Stimulated activated CD4-positive, alpha-beta T cell treated with anti-CD3 and anti-CD28 coated beads, Interleukin-1b, Interleukin-23, amount 100 ng/mL, for 4 hours (primary cell): ENCODE measurements at places on chromosomes 3 and 15.

DNA sequence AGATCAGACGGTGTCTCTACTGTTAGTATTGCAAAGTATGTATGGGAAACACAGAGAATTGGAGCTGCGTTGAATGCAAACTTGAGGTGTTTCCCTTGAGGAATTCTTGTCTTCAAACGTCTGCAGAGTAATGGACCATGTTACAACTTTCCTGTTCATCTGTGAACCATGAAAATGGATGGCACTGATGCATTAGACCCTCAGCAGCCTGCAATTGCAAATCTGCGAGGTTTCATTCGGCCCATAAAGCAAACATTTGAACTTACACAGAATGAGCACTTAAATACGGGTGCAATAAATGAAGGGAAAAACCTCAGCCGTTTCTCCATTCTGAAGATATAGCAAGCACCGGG, 49.7 kb downstream of the LRRN1 start:
- DNase-seq: no peak

- DNase-seq: no peak
Measured at GRCh38 chr15:56249092-56249491, 5.4 kb upstream of the RFX7 start.

- no peak for DNase-seq
Measured at GRCh38 chr3:157551961-157552360, 48.7 kb upstream of the VEPH1 start.

DNA sequence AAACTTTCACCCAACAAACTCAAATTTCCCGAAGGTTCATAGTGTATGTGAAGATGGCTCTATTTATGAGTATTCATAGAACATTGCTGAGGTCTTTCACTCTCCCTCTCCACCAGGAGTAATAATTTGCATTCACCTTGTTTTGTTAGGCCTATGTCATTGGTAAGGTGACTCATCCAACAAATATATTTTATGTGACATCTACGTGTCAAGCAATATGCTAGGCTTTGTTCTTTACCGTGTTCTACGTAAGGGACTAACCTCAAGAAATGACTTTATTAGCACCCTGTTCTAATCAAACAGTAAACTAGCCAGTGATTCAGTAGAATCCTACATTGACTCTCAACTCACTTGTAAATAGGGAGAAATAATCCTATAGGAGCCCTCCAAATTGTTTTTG, 334.4 kb downstream of the FGF12 start:
- no peak for DNase-seq

DNA sequence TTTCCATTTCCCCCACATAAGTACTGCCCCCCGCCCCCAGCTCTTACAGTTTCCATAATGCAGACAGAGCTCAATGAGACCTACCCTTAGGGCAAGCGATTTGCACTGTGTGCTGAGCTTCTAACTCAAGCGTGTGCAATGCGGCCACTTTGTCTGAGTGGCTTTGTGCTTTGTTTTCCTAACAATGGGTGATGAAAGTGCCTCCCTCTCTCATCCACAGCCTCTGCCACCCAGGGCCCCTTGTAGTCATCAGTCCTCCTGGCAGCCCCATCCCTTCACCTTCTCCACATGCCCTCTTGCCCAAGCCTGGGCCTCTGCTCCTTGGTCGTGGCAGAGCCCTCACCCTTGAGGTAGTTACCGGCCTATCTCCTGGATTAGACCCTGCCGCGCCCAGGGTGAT, 17.2 kb downstream of the DAPK2 start:
- no peak for DNase-seq

DNA sequence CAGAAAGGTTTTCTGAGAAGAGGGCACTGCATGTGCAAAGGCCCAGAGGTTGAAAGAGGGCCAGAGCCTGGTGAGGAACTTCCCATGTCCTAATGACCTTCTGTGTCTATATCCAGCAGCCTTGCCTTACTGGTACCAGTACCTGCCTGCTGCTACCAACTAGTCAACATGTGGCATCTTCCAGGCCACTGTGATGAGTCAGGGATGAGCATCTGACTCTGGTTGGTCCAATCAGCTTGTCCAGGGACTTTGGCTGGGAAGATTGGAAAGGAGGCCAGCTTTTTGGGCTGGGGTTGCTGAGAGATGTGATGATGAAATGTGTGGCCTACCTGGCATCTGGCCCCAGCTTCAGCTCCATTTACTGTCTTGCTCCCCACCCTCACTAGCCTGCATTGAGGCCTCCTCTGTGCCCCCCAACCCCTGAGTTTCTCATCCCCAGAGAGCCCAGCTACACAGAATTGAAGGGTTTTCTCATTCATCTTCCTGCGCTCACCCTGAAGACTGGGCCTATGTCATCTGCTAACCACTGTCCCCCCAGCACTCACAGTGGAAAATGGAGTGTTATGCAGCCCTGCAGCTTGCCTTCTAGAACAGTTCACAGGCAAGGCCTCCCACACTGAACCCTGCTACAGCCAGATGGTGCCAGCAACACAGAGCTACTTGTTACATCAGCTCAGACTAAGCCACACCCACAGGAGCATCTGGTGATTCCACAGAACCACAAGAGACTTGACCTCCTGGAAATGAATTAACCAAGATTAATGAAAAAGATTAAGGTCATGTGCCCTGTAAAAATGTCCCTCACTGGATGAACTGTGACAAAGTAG, 1.3 kb upstream of the TWF2 start:
- DNase-seq: no peak

DNA sequence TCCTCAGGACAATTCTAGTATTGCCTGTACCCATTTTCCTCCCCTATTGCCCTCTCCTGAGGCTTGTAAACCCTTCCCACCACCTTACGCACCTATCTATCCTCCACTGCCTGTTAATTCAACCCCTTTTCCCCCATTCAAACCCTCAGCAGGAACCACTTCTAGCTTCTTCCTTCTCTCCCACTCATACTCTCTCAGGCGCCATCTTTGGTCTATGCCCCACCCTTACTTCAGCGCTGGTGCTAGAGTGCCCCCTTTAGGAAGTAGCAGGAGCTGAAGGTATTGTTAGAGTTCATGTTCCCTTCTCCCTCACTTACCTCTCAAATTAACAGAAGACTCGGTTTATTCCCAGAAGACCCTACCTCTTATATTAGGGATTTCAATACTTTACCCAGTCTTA, 121.8 kb upstream of the NLGN1 start:
- DNase-seq: no peak

- no peak for DNase-seq
Measured at GRCh38 chr15:70643106-70643782, 120.1 kb downstream of the UACA start.

DNA sequence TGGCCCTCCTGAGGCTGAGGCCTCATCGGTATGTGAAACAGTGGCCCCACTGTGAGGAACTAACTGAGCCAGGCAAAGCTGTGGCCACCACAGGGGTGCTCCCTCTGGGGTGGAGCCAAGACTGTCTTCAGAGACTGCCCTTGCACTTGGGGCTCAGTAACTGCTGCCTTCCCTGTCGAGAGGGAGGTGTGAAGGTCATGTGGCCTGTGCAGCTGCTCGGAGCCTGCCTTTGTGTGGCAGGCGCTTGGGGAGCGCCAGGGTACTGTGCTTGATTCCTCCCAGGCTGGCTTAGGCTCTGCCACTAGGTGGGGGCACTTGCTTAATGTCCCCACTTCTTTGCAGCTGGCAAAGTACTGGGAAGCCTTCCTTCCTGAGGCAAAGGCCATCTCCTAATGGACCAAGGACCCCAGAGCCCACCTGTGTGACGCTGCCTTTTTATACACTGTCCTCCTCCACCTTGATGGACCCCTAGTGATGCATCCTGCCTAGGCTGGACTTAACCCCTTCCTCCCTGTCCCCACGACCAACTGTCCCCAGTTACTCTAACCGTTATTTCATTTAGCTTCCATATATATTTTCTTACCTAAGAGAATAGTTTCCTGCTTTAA, 14.2 kb upstream of the SNX22 start:
- DNase-seq: no peak

DNA sequence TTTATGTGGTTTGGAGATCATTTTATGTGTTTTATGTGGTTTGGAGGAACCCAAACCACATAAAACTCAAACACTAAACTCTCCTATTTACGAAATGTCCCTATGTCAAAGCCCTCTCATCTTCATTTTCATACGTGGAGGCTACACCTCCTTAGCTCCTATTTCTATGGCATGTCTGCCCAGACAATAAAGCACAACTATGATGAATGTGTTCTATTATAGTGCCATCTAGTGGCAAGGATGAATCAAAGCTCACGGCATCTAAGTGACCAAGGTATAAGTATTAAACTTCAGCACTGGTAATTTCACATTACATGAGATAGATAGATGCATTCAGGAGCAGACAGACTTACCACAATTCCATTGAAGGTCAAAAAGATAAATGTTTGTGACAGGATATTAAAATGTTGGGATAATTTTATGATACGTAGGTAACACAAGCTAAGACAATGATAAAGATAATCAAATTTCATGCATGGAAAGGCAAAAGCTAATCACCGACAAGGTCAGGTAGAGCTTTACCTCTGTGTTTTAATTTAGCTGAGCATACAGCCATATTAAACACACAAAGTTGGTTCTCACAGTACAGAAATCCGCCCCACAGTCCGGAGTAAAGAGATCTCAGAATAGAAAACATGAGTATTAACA, 130.6 kb upstream of the FHIT start:
- DNase-seq: no peak

- no peak for DNase-seq
Measured at GRCh38 chr3:96677156-96677555, 137.2 kb upstream of the EPHA6 start.

GRCh38 chr15:56371495-56372147, 6.4 kb downstream of the TEX9 start:
- no peak for DNase-seq

DNA sequence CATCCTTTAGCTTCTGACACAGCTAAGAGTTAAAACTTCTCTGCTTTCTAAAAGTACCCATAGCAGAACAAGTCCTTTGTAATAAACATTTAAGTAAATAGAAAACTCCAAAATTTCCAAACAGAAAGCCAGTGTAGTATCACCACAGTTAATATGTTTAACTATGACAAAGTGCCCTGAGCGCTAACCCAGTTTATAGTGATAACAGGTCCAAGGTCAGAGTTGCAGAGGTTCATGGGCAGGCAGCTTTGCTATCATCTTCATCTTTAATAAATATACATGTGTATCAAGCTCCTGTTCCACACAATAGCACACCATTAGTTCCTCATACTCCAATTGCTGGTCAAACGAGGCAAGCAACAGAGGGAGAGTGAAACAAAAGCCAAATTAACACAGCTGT, 12.4 kb upstream of the TOP2B start:
- no peak for DNase-seq

GRCh38 chr3:31079689-31080088, 185.2 kb upstream of the GADL1 start:
- no peak for DNase-seq

DNA sequence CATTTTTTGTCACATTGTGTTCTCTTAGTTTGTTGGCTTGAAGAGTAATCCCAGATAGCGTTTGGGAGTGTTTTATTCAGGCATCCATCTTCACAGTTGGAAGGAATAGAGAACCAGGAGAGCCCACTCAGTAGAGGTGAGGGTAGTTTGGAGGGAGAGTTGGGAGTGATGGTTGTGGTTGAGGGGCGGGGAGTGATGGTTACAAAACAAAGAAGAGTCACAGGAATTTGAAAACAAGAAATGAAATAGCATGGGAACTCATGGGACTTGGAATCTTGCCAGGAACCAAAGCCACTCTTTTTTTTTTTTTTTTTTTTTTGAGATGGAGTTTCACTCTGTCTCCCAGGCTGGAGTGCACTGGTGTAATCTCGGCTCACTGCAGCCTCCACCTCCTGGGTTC, 36.3 kb downstream of the DUT start:
- DNase-seq: no peak

DNA sequence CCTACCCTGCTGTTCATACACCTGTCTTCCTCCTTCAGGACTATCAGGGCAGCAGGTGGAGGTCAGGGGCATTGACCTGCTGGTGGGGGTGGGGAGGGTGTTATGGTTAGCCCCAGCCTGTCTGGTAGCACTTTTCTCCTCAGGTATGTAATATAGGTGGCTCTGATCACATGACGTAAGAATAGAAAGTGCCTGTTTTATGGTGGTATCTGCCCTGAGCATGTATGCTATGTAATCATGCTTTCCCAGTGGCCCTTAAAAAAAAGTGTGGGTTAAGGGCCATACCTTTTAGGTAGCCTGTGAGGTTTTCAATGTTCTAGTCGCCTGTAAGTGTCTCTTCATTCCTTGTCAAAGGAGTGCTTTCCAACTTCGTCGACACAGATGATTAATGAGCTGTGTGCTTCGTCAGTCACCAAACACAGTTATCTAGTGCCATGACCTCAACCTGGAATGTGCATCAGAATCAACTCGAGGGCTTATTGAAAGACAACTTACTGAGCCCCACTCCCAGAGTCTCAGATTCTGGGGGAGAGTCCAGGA, 86.3 kb downstream of the KLHL25 start:
- DNase-seq: no peak

GRCh38 chr15:96421178-96421601, 90.7 kb downstream of the NR2F2 start:
- no peak for DNase-seq

GRCh38 chr3:183252973-183253527, at the start of gene B3GNT5:
TSS of gene B3GNT5 (plus strand) at chr3:183253253. CDS start at chr3:183269799, 16,546 bp downstream.
- peak; percentile 41 for DNase-seq

GRCh38 chr3:39317571-39318169, 11.8 kb upstream of the CCR8 start:
- no peak for DNase-seq

DNA sequence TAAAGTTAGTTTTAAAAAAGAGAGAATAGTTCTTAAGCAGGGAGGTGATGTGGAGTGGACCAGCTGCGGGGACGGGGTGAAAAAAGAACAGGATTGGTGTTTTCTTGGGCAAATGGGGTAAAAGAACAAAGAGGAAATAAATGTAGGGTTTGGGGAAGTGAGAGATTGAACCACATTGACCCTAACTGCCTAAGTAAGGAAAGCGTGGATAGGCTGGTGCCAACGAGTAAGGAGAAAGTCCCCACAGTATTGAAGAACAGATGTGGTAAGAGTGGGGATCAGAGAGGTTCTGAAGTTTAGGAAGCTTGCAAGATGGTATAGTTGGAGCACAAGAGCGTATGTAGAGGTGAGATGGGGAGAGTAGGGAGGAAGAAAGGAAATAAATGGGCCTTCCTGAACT, 17.0 kb downstream of the IREB2 start:
- no peak for DNase-seq

DNA sequence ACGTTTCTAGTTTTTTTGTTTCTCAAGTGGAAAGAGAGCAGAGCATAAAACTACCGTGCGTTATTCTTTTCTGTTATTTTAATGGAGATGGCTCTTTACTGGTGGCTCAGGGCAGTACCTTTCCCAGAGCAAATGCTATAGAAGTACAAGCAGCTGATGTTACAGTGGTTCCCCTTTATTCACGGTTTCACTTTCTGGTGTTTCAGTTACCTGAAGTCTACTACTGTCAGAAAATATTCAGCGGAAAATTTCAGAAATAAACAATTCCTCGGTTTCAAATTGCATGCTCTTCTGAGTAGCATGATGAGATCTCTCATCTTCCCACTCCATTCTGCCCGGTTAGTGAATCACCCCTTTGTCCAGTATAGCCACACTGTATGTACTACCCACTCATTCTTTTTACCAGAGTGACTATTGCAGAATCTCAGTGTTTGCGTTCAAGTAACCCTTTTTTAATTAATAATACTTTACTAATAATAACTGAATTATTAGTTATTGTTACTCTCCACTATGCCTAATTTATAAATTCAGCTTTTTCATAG, 597.5 kb upstream of the ROBO2 start:
- DNase-seq: no peak
